Right ventricle myocardium superior (tissue), 1 donor: ENCODE measurements at places on chromosomes 1 and 21.

DNA sequence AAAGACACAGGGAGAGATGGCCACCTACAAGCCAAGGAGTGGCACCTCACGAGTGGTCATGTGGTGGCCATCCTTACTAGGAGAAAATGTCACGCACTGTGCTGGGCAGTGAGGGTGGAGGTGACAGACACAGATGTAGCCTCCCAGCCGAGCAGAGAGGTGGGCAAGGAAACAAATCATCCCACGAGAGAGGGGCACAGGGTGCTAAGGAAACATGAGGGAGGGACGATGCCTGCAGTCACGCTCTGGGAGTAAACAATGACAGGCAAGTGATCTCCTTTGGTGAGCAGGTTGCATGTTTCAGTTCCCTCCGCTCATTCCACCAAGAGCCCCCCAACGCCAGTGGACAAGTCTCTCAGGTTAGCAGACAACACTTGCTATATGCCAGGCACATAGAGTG, 65.8 kb downstream of the CD247 start:
- no peak for DNase-seq

DNA sequence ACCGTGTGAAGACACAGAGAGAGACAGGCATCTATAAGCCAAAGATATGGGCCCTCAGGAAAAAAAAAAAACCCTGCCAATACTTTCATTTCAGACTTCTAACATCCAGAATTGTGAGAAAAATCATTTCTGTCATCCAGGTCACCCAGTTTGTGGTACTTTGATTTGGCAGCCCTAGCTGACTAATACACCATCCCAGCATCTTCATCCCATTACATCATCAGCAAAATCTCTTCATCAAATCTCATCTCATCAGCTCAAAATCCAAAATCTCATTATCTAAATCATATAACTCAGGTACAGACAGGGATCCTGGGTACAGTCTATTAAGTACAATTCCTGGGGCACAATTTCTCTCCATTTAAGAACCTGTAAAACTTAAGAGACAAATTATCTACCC, 51.9 kb upstream of the GJA8 start:
- no peak for DNase-seq

DNA sequence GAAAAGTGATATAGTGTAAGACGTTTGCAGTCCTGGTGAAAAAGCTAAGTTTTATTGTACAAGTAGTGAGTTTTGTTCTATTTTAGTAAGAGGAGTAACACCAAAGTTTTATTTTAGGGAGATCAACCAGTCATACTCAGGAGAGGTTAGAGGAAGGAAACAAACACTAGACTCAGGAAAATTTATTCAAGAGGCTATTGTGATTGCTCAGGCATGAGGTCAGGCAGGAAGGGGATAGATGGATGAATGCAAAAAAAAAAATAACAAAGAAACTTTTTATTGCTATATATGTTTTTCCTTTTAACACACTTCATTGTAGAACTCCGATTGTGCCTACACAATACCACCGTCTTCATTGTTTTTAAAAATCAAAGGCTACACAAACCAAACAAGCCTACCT, 189.0 kb downstream of the LYPLAL1 start:
- DNase-seq, result no peak

DNA sequence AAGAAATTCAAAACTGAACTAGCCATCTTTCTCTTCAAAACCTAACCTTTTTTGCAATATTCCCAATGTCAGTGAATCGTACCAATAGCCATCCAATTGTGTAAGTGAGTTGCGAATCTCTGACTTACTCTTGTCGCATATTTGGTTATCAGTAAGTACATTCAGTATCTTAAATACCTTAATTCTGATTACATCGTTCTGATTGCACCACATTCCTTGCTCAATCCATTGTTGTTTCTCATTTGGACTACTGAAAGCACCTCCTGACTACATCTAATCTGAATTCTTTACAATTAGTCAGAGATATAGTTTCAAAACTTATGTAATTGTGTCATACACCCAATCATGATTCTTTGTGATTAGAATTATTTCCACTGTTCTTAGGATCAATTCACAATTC, 16.8 kb upstream of the BRINP3 start:
- DNase-seq, result no peak

- DNase-seq, result no peak
These were observed 37.1 kb downstream of the C21orf91 start for GRCh38 chr21:17782051-17782450.

DNA sequence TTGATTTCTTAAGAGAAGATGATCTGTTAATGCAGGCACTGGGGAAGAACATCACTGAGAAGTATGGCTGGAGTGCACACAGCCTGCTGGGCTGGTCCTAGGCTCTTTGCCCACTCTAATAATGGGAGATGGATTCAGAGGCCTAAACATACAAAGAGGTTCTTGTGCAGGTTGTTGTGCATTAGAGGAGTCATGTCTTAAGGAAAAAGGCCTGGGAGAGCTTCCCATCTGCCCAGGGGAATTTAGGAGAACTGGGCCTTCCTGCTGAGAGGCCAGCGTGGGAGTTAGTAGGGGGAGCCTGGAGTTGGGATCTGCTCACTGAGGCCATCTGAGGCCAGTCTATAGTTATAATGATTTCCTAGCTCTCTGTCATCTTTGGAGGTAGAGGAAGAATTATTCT, 126.7 kb downstream of the TLR5 start:
- no peak for DNase-seq

DNA sequence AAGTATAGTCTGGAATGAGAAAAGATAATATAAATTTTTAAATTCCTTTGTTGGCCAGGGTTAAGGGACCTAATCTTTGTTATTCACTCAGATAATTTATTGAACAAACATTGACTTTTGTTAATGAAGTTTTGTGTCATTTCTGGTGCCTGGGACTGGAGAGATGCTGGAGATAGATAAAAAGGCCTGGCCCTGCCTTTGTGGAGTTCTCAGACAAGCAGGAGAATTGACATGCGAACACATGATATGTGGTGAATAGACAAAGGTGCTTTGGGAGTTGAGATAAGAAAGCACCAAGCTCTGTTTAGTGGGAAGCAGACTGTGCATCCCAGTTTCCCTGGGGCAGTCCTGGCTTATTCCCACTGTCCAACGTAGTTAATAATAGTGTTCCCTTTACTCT, 8.5 kb downstream of the C1orf21 start:
- no peak for DNase-seq
